Stimulated activated CD8-positive, alpha-beta memory T cell treated with anti-CD3 and anti-CD28 coated beads, Interleukin-4, amount 100 ng/mL, for 1 hour (primary cell): ENCODE measurements at places on chromosomes 1 and 21.

DNA sequence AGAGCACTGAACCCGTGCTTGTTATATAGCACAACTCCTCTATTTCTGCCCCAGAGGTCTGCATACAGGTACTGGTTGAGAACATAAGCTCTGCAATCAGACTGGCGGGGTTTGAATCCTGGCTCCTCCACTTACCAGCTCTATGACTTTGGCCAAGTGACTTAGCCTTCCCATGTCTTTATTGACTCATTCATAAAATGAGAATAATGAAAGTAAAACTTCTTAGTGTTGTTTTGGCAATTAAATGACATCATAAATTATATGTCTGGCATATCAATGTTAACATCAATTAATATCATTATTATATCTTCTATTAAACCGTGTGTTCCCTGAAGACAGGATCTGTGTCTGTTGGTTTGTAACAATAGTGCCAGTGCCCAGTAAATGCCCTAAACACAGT, 4.3 kb downstream of the INKA2 start:
- no peak for DNase-seq

- DNase-seq = no peak
These were observed 180.2 kb downstream of the NR5A2 start for GRCh38 chr1:200207711-200208126.

DNA sequence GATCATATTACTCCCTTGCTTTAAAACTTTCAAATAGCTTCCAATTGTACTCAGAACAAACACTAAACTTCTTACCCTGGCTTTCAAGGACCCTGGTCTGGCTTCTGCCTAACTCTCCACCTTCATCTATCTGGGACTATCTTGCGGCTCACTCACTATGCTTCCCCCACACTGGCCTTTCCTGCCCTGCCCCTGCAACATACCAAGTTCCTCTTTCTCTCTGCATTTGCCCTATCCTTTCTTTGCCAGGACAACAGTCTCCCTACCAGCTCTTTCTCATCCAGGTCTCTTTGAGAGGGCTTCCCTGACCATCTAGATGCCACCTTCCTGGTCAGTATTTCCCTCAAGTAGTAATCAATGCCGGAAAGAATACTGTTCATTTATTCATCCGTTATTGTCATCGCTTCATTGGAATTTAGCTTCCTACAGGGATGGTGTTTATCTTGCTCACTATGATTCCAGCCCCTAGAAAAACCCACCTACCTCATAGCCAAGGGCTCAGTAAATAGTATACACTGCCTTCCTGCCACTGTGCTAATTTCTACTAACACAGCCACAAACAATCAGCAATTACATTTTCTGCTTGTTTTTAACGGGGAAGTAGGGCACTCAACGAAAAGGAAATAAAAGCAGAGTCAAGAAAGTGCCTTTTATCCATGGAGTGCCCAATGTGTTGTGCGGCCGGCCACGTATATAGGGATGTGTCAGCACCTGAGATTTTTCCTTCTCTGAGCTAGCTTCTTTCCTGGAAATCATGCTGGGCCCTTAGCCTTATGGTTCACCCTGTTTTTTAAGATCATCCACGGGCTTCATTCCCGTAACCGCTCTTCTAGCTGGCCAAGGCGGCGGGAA, 521 bp upstream of the CDC7 start:
- DNase-seq = no peak

GRCh38 chr1:226287587-226287986, 21.4 kb downstream of the LIN9 start:
- no peak for DNase-seq

DNA sequence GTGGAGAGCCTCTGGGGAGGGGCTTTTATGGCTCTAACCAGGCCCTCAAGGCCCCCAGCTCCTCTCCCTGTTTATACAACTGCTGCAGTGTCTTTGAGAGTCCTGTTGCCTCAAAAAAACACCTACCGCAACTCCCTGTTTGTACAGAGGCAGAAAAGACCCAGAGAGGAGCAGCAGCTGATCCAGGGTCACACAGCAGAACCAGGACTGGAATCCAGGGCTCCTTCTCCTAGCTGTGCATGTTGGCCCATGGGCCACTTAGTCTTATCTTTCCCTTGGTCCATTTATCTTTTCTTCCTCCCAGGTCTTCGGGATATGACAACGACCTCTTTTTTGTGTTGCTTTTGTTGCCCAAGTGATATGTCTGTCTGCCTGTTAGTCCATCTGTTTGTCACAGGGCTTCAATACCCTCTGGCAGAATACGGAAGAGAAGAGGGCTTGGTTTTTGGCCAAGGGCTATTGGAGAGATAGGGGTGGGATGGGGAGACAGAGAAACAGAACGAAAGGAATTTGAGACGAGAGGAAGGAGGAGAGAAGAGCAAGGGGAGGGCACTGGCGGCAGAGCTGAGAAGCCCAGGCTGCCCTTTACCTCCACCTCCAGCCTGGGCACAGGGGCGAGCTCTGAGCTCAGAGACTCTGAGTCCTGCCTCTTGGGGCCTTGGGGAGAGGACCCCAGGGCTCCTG, 33.5 kb upstream of the WASF2 start:
- no peak for DNase-seq

- DNase-seq = no peak
These were observed 304.0 kb downstream of the DUSP10 start for GRCh38 chr1:221437926-221438325.

- no peak for DNase-seq
These were observed 1.8 kb upstream of the NFIA start for GRCh38 chr1:61080413-61081143.

DNA sequence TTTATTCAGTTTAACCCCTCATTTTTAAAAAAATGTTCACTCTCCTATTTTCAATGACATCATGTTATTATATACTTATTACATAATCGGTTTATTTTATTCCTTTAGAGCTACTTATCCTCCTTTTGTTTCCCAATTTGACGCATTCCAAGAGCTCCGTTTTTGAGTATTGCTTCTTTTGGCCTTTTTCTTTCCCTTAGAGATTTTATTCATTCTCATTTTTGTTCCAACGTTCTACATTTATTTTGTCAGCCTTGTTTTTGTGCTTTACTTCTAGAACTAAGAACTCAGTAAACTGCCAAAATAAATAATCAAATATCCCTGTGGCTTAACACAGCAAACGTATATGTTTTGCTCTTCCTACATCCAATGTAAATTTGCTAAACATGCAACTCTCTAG, 769.1 kb downstream of the NCAM2 start:
- no peak for DNase-seq

GRCh38 chr1:91682882-91683597, 182.4 kb downstream of the CDC7 start:
- DNase-seq = no peak

DNA sequence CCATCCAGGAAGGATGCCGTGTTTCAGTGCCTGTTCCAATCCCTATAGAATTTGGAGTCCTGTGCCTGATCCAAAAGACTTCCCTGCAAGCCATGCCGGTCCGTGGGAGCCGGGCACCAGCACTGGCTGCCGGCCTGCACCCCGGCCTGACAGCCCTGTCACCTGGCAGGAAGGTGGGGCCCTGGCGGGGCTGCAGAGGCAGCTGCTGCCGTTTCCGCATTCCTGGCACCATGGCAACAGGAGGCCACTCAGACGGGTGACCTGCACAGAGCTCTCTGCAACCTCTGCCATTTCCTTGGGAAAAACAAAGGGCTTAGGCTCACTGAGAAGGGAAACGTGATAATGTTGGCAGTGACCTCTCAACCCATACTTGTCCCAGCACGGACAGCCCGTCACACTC, 63.2 kb upstream of the TMEM51 start:
- DNase-seq = no peak

GRCh38 chr1:14583788-14584187, 14.7 kb upstream of the KAZN start:
- no peak for DNase-seq

GRCh38 chr1:145916745-145917144, 1.8 kb downstream of the PEX11B start:
- no peak for DNase-seq

- DNase-seq = no peak
These were observed 160.7 kb downstream of the KAZN start for GRCh38 chr1:14759042-14759818.

GRCh38 chr21:44907966-44908895, 12.5 kb downstream of the ITGB2 start:
- no peak for DNase-seq

- no peak for DNase-seq
These were observed 470 bp upstream of the MTMR11 start for GRCh38 chr1:149936992-149937705.

DNA sequence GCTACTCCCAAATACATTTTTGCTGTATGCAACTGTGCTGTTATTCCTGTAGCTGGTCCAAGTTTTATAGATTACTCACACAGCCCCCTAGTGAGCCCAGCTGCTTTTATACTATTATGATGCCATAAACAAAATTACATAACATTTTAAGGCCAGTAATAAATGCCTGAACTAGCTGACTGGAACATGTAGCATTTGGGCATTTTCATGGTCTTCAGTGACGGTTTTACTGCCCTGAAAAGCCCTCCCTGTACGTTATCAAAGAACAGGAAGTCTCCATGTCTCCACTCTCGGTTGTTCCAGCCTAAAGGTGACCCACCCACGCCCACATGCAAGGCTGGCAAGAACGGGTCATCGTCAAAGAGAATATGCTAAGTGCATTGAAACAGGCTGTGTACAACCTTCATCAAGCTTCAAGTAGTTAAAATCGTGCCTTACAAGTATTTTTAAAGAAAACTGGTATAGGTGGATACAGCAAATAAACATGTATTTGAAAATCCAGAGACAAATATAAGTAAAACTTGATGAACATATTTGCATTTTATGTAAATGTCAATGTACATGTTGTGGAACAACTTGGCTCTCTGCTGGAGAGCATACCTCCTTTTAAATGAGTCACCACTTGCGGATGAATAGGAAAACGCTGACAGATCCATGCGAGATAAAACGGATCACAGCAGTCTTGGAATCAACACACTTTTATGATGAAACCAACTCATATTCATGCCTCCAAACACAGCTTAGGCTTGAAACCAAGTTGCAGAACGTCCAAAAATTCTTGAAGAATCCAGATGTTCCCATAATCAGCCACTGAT, 520.5 kb downstream of the SMYD3 start:
- DNase-seq = no peak

DNA sequence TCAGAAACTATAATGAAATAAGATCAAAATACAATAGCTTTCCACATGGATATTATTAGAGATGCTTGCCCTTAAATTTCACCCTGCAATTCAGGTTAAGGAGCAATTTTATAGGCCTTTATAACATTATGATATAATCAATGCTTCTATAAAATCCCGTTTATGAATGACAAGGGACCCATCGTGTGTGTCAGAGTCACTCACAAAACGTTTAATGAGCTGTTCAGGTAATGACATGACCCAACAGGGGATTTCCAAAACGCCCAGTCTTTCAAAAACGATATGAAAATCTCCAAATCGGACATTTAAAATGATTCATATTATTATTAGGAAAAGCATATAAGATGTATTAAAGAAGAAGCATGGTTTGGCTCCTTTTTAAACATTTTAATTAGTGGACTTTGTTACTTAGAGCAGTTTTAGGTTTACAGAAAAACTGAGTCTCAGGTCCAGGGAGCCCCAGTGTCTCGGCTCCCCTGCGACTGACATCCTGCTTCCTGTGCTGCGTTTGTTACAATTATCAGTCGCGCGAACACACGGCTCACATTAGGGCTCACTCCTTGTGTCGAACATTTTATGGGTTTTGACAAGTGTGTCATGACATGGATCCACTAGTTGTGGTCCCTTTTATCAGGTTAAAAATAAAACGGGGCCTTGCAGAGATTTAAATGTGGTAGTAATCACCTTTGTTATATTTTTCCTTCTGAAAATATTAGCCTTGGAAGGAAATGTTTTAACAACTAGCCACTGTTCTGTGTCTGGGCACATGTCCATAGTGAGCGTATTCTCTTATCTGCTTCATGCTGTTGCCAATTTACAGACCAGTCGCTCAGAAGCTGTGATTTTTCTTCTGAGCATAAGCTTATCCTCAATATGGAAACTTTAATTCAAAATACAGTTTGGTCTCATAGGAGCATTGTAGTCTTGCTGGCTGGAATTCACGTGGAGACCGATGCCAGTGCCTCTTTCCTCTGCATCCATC, 52.0 kb upstream of the POFUT2 start:
- no peak for DNase-seq

- DNase-seq = no peak
These were observed 305.4 kb downstream of the DISC1 start for GRCh38 chr1:231931846-231932454.

DNA sequence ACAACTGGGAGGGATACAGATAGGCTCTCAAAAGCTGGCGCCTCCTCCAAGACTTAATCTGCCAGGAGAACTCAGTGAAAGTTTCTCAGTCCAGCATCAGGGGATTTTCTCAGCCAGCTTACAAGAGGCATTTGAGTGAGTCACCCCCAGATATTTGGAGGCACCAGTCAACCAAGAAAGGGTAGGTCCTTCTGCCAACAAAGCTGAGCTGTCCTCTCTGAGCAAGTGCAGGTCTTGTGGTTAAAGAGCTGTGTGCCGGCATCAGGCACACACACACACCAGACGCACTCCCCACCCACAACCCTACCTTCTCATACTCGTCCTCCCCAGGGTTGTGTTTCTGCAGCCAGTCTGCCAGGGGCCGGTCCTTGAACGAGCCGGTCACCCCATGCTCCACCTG, 27.0 kb upstream of the PPP1R15B start:
- no peak for DNase-seq

- DNase-seq = no peak
These were observed 106.7 kb upstream of the CDC42BPA start for GRCh38 chr1:227424953-227425352.

DNA sequence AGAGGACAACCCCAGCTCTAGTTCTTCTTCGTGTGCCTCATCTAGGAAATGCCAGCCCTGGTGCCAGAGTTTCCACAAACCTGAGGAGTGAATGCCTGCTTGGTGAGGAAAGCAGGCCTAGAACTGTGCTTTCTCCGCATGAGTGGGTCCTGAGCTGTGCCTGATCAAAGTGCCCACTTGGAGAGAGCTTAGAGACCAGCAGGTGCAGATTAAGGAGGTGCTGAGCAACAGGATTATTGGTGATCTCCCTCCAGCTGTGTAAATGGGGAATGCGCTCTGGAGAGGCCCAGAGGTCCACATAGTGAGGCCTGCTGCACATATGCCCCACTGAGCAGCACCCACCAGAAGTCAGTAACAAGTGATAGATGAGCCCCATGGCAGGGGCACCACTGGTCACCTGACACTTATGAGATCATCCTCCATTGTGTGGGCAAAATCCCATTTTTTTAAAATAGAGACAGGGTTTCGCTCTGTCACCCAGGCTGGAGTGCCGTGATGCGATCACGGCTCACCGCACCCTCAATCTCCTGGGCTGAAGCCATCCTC, 127.2 kb upstream of the ZC3H12A start:
- no peak for DNase-seq

DNA sequence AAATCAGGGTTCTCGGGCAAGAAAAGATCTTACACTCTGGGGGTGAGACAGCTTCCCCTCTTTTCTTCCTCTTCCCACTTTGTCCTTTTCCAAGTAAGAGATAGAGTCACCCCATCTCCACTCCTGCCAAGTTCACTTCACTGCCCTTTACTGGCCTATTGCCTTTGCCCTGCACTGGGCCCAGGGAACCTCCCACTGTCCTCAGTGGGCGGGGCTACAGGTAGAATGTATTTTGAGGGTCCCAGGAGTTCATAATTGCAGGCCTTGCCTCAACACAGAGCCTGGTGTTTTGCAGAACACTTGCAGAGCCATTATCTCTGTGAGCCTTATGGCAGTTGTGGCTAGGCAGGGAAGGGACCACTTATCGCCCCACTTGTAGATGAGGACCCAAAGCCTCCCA, 3.3 kb downstream of the AMPD2 start:
- DNase-seq = no peak
